Renal cortex interstitium (tissue), 15 donors: ENCODE measurements at places on chromosomes 13 and 19. TPM values are rescaled to one million over a fixed set of nuclear protein-coding genes. Genes with fewer than 3 reads are reported as not detected.

The SHISA7 gene
- polyA plus RNA-seq = 0.16 TPM

The ZNF324 gene
- polyA plus RNA-seq = 7.3 TPM

The SETDB2 gene
- polyA plus RNA-seq = 22.5 TPM

The LILRB1 gene
- polyA plus RNA-seq = 1.0 TPM

The RNF225 gene
- not detected for polyA plus RNA-seq

DNA sequence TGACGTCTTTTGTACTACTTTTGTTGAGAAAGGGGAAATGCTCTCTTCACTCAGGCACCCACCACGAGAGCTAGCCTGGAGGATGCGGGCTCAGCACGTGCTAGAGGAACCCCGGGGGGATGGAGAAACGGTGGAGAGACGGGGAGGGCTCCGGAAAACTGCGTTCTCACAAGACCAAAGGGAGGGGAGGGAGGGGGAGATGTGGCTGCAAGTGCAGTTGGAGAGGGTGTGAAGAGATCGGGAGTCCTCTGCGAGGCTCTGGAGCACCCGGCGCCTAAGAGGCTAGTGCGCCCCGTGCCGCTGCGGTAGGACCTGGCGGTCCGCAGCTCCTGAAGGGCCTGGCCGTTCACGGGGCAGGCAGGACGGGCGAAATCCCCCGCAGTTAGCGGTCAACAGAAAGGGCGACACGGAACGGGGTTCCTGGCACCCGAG is 43.4 kb upstream of the XPO4 start:
- no peak for DNase-seq

The FUT3 gene
- polyA plus RNA-seq = 0.40 TPM

DNA sequence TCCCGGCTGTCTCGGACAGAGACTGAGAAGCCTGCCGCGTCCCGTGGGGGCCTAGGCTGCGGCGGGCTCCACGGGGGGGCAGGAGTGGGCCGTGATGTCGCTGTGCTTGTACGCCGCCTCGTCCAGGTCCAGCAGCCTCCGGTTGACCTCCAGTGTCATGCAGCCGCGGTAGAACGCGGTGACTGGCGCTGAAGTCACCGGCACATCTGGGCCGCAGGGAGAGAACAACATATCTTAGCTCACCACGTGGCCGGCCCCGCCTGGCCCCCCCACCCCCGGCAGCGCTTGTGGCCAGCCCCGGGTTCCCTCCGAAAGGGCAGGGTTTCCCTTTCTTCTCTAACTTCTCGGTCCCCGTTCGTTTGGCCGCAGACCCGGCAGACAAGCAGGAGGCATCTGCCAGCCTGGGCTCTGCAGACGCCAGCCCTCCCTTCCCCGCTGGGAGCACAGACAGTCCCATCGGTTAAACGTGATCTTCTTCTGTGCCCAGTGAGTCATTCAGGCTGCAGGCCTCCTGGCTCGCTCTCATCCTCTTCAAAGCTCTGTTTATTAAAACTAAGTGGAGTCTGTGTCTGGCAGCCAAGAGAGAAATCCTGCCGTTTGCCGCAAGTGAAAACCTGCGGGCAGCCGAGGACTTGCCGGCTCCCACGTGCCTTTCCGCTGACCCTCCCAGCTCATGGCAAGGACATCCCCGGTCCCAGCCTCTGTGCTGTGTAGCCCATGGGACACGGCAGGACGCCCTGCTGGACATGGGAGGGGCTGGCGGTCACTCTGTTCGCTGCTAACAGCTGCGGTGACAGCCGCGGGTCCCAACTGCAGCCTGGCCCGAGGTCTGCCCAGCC is 42.8 kb downstream of the GAS6 start:
- DNase-seq = no peak

DNA sequence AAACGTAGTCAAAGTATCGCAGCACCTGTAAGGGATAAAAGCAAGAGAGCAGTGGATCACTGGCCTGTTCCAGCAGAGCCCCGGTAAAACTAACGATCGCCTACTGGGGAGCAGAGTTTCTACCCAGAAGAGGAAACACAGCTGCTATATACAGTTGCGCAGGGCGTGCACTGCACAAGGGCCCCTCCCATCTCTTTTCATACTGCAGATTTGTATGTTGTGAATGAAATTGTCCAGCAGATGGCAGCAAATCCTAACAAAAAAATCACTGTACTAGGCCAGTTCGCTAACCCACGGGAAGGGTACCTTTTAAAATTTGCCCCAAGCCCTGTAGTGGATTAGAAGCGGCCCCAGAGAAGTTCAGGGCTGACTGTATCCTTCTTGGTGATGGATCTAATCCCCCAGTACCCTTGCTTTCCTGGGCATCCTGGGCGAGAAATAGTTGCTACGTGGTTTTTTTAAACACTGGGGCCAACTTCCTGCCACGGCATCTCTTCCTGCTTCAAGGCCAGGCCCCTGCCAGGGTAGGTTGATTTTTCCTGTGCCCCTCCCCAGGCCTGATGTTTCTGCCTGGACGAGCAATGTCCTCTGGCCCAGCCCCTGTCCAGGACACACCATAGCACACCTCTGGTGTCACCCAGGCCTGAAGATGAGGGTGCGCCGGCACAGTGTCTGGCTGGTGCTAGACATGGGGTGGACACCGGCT is 127.0 kb downstream of the IER2 start:
- DNase-seq = peak; percentile 49

DNA sequence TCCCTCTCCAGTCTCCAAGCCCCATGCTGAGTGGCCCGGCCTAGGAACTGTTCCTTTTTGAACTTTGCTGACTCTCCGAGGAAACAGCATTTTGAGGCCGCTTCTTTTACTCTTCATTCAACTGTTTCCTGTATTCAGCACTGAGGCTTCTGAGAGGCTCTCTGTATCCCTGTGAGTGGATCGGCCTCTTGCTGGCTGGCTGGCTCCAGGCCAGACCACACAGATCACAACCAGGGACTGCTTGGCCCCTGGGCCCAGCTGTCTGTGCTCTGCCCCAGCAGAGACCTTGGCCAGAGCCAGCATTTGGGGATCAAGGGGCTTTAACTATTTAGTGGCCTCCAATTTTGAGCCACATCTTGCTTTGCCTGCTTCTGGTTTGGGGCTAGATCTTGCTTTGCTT is 75.6 kb upstream of the KL start:
- DNase-seq = no peak

- DNase-seq = no peak
Observed at GRCh38 chr19:40403262-40403984, 9.8 kb downstream of the PRX start.

- no peak for DNase-seq
Observed at GRCh38 chr13:96243376-96243775, 153.5 kb downstream of the HS6ST3 start.

- DNase-seq = peak; percentile 47
Observed at GRCh38 chr13:76992548-76993001, 694 bp downstream of the CLN5 start.

The GIPR gene
- 0.28 TPM for polyA plus RNA-seq

GRCh38 chr13:89554801-89555200 is 1792.7 kb upstream of the MIR17HG start:
- no peak for DNase-seq

The LENG9 gene
- 3.3 TPM for polyA plus RNA-seq

The ENOX1 gene
- 9.7 TPM for polyA plus RNA-seq

DNA sequence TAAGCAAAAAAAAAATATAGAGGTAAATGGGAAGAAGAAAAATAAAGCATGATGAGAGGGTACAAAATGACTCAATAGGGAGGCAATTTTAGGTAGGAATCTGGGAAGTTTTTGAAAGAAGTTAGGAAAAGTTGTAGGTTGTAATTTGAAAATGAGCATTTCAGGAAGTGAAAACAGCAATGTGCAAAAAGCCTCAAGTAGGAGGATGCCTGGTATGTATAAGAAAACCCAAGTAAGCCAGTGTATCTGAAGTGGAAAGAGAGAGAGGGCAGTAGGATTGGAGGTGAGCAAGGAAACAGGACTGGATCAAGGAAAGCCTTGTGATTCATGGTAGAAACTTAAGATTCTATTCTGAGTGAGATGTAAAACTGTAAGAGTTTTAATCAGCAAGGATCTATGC is 121.6 kb upstream of the SPRY2 start:
- DNase-seq = no peak

GRCh38 chr13:110065780-110066179 is 241.2 kb downstream of the COL4A1 start:
- no peak for DNase-seq

DNA sequence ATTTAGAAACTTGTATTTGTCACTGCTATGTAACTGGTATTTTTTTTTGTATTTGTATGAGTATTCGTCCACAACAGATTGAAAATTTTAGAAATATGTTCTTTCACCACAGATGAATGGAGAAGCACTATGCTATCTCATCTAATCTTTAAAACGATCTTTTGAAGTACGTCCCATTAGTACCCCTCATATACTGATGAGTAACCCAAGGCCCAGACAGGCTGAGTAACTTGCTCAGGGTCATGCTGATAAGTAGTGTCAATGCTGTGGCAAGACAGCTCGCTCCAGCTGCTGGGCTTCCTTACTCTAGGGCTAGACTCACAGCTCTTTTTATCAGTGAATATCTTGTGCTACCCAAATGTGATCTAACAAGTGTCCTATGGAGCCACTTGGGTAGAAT is 154.2 kb downstream of the SUCLA2 start:
- no peak for DNase-seq

The SKA3 gene
- polyA plus RNA-seq = 14.0 TPM

The CCDC70 gene
- polyA plus RNA-seq = not detected

DNA sequence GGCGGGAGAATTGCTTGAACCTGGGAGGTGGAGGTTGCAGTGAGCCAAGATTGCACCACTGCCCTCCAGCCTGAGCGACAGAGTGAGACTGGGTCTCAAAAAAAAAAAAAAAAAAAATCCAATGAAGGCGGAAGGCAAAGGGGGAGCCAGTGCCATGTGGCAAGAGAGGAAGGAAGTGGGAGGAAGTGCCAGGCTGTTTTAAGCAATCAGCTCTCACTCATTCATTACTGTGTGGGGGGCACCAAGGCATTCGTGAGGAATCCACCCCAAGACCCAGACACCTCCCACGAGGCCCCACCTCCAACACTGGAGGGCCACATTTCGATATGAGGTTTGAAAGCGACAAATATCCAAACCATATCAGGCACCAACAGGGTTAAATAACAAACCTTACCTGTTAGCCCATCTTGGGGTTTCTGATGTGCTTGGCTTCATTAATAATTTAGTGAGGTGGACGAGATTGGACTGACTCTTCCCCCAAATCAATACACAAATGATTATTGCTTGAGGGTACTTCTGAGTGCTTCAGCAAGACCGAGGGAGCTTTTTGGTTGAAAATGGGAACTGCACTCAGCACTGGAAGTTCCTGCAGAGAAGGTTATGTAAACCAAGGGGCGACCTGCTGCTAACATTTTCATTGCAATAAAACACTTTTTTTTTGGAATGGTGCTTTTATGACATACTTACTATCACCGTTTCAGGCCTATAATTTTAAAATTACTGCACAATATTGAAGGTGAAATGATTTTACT is 7.5 kb upstream of the LRP3 start:
- DNase-seq = no peak

GRCh38 chr13:30074431-30074830 is 224.0 kb upstream of the UBL3 start:
- no peak for DNase-seq

The ZNF471 gene
- polyA plus RNA-seq = 21.2 TPM

DNA sequence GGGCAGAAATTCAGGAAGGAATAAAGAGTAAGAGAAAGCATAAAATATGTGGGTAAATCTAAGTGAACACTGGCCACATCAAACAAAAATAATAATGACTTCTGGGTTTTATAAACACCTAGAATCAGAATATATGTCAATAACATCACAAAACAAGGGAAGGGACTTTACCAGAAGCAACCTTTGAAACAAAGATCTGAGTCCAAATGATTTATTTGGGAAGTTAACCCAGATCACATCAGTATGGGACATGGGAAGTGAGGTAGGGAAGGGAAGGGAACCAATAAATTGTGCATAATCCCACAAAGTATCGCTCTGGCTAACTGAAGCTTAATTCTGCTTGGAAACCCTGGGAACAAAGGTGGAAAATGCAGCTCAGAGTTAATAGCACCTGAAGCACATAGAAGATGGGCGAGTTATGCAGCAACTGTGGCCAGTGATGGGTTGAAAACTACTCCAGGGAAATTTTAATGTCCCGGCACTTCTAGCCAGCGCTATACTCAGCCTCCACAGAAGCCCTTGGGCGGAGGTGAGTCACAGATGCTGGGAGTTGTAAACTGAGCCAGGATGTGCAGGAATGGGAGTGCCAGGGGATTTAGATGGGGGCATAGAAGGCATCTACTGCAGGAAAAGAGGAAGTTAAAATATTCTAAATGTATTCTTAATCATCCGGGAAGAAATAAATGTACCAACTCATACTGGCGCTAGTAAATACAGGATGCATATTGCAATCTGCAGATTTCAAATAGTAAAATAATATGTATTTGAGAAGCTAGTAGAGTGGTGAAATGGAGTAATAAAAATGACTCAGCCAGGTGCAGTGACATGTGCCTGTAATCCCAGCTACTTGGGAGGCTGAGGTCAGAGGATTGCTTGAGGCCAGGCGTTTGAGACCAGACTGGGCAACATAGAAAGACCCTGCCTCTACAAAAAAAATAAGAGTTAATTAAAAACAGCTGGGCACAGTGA is 34.2 kb upstream of the CEBPG start:
- no peak for DNase-seq

The DACT3 gene
- polyA plus RNA-seq = 22.2 TPM

GRCh38 chr13:23644527-23645138 is 74.4 kb downstream of the TNFRSF19 start:
- DNase-seq = no peak

The OR7A5 gene
- polyA plus RNA-seq = 0.03 TPM

The ATCAY gene
- polyA plus RNA-seq = 0.51 TPM

The ZNF581 gene
- polyA plus RNA-seq = 30.2 TPM

- DNase-seq = no peak
Observed at GRCh38 chr19:1276628-1277022, 1.3 kb downstream of the FAM174C start.

DNA sequence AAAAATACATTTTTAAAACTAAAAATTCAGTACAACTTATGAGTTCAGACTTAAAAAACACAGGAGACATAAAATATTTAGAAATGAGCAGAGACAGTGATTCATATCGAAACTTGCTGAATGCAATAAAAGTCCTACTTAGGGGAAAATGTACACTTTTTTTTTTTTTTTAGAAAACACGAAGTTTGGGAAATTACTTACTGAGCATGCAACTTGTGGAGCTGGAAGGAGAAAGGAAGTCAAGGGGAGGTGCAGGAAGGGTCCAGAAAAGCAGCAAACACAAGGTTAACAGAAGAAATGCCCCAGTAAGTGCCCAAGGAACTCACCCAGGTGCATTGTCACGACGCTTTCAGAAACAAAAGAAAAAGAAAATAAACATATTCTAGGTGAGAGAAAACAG is 18.6 kb upstream of the LAIR1 start:
- no peak for DNase-seq
